ENCODE measurements at places on chromosomes 5 and 9. TPM values are rescaled to one million over a fixed set of nuclear protein-coding genes. Genes with fewer than 3 reads are reported as not detected.

The CNTNAP3B gene
- 34.4 TPM for total RNA-seq

The DTWD2 gene
- total RNA-seq: 3.8 TPM

The SPARC gene
- total RNA-seq: 525 TPM

The ITGA2 gene
- 63.5 TPM for total RNA-seq

The PCDH12 gene
- 22.9 TPM for total RNA-seq

The CKMT2 gene
- total RNA-seq: 0.38 TPM

The SSBP2 gene
- 21.7 TPM for total RNA-seq

The PCDHB4 gene
- total RNA-seq: under 0.01 TPM

The UGT3A1 gene
- not detected for total RNA-seq

The UNC5A gene
- total RNA-seq: 0.26 TPM

The CDH18 gene
- under 0.01 TPM for total RNA-seq

The TMEM215 gene
- total RNA-seq: not detected

The PCDHA1 gene
- not detected for total RNA-seq

The OXCT1 gene
- total RNA-seq: 23.4 TPM
